Activated CD8-positive, alpha-beta memory T cell treated with anti-CD3 and anti-CD28 coated beads for 48 hours (primary cell): ENCODE measurements at places on chromosomes 16 and 17.

- no peak for DNase-seq
Measured at GRCh38 chr16:89295915-89296314, 78.4 kb downstream of the ZNF778 start.

DNA sequence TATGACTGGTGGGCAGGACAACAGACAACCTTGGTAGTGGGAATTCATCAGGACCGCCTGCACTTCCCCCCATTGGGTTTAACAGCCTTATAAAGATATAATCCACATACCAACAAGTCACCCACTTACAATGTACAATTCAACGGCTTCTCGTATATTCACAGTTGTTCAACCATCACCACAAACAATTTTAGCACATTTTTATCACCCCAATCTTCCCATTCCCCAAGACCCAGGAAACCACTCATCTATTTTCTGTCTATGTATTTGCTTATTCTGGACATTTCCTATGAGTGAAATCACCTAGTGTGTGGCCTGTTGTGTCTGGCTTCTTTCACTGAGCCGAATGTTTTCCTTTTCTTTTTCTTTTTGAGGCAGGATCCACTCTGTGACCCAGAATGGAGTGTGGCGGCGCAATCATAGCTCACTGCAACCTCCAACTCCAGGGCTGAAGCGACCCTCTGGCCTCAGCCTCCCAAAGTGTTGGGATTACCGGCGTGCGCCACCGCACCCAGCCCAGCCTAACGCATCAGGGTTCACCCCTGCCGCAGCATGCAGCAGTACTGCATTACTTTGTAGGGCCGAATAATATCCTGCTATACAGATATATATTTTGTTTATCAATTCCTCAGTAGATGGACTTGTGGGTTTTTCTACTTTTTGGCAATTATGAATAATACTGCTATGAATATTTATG, 10.9 kb downstream of the ANKS3 start:
- no peak for DNase-seq

DNA sequence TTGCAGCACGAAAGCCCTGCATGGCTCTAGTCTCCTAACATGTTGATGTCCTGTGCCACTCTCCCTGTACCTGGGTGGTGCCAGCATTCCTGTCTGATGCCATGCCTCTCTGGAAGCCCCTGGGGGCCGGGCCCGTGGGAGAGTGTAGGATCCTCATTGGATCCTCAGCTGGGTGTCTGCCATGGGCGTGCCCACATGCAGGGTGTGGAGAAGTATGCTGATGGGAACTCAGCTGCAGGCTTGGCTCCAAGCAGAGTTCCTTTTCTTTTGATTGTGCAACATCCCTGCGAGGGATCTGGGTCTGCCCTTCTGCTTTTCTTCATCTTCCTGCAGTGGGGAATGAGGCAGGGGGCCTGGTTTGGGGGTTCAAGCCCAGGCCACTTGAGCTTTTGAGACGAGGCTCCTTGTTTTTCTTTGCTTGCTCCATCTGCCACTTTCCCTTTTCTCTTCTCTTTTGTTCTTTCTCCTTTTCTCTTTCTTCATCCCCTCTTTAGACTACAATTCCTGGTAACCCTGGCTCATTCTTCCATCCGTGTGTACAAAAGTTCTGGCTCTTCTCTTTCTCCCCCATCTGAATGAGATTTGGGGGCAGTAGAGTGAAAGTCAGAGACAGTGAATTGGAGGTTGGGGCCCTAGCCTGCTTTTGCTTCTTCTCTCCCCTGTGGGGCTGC, 32.9 kb downstream of the KSR1 start:
- DNase-seq: no peak

GRCh38 chr16:8585041-8585440, 5.3 kb downstream of the TMEM114 start:
- DNase-seq: no peak

GRCh38 chr16:87661561-87661960, 59.3 kb downstream of the JPH3 start:
- no peak for DNase-seq

DNA sequence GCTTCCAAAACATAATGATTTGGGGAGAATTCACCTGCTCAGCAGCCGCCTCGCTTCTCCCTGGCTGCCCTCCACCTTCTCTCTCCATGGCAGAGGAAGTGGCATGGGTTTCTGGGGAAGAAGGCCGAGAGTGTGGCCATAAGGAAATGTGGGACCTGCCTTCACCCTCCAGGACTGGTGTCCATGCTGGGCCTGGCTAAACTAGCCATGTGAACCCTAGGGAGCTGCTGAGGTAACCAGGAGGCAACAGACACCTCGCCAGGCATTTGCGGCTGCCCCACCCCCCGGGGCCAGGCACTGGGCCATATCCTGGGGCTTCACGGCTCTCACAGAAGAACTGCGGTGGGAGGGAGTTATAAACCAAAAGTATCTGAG, 9.9 kb upstream of the CMTM4 start:
- no peak for DNase-seq

DNA sequence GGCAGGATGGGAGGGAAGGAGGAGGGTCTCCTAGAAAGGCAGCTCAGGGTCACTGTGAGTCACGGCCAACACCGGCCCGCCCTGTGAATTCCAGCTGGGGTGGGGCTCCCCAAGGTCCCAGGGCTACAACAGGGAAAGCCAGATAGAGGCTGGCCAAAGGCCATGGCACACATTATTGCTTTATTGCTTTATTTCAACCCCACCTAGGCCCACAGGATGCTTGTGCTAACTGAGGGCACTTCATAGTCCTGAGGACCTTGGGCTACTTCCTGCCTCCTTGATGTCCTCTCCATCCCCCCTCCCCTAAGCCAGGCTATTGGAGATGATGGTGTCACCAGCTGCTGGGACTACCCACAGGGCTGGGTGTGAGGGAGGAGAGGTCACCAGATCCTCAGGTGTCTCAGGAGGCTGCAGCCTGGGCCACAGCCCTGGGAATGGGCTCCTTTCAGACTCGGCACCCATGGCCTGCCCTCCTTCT, 26.1 kb downstream of the LRRC75A start:
- DNase-seq: no peak
